Stimulated activated CD8-positive, alpha-beta memory T cell treated with anti-CD3 and anti-CD28 coated beads, Interleukin-12 subunit alpha, Interleukin-12 subunit beta, amount 100 ng/mL, for 4 hours (primary cell): ENCODE measurements at places on chromosomes 2 and 18.

DNA sequence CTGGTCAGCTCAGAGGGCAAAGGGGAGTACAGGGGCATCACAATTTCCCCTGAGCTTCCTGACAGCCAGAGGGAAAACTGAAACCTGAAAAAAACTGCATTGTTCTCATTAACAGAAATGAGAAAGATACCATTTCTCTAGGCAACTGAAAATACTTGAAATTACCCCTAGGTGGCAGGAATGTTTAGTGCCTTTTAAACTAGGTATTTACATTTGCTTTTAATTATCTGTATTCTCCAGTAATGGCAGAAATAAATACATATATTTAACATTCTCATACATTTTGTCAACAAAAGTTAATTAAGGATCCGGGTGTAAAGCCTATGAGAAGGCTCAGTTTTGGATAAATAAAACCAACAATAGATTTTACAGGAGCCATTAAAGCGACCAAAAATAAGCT, 34.5 kb downstream of the RPL31 start:
- no peak for DNase-seq

- DNase-seq = no peak
These were observed 71.1 kb downstream of the DSC3 start for GRCh38 chr18:30971338-30971956.

DNA sequence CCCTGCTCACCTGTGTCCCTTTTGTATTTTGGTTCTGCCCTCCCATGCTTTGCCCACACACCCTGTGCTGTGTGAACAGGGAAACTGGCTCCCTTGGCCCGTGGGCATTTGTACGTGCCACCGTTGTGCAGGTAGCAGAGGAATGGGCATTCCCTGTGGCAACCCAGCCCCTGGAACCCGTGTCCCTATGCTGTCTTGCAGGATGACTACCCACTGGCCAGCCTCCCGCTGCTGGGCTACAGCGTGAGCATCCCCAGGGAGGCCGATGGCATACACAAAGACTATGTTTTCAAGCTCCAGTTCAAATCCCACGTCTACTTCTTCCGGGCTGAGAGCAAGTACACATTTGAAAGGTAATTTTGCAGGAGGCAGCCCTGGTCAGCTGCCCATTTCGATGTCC, 15.3 kb downstream of the STK25 start:
- DNase-seq = no peak

- no peak for DNase-seq
These were observed 27.4 kb downstream of the EVX2 start for GRCh38 chr2:176056406-176056805.

DNA sequence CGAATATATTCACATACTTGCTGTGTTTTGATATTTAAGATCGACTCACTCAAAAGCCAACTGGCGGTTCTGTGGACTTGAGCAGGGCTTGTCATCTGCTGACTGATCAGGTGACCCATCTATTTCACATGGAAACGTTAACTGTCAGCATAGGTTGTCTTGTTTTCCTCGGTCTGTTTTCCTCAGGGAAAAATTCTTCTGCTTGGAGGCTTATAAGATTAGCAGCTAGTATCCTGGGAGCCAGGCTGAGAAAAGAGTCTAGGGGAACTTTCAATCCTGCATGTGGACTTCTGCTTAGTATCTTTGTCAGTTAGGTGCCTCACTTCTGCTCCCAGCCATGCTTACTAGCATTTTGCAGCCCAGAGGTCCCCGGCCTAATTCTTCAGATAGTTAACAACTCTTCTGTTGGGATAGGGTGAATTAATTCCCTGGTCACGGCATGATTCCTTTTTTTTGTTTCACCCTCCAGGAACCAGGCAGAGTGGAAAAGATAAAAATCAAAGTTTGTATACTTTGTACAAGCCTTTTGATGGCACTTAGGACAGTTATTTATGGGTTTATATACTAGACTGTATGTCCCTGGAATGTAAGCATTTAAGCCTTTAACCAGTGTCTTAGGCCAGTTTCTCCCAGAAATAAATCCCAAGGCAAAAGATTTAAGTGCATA, 226.0 kb downstream of the GULP1 start:
- DNase-seq = no peak

GRCh38 chr2:70420143-70420542, 118.3 kb upstream of the FAM136A start:
- no peak for DNase-seq

GRCh38 chr2:235493402-235493774, 455 bp upstream of the AGAP1 start:
- no peak for DNase-seq

- no peak for DNase-seq
These were observed 62.5 kb downstream of the RPIA start for GRCh38 chr2:88753833-88754584.

DNA sequence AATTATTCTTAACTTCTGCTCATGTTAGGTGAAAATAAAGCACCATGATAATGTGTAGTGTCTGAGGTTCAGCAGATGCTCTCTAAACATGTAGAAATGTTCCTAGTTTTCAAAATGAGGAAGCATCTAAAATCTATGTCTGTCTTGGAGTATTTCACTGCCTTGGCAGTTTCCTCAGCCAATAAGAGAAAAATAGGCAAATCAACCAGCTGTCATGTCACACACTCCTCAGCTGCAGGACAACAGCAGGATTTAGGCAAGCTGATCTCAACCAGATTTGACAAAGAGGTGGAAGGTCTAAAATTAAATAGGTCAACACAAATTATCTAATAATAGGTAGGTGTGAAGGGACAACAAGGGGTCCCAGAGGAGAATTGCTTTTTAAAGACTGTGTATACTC, 164.1 kb upstream of the BOD1L2 start:
- no peak for DNase-seq

GRCh38 chr2:869894-870293, 80.8 kb upstream of the SNTG2 start:
- DNase-seq = no peak

DNA sequence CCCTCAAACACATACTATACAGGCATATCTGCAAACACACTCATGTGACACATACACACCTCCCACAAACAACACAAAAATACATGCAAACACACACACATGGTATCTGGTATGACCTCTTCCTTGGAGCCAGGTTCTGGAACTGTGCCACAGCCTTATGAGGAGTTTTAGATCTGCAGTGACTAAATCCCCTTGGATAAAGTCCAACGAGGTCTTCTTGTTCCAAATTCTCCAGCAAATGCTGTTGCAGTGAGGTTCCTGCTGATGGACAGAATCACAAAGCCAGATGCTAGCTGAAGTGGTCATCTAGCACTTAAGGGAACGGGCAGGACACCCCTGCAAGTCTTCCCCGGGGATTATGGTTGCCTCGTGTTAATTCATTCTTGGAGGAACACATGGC, 54.5 kb upstream of the DAPL1 start:
- DNase-seq = no peak

DNA sequence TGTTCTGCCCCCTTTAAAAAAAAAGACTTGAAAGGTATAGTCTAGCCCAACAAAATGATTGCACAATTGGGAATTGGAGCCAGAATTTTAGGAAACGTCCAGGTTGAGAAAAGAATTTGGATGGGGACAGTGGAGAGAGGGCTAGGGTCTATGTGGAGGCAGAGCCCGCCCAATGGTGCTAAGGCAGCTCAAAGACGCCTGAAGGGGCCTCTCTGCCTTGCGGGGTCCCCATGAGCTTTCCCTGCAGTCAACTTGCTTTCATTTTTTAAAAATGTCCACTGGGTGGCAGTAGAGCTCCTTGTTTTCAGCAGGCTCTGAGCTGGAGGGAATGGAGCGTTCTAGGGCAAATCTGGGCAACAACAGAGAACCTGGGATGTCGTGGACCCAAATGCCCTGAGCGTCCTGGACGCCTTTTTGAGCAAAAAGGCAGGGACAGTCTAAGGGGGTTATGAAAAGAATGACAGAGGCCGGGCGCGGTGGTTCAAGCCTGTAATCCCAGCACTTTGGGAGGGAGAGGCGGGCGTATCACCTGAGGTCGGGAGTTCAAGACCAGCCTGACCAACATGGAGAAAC, 40.2 kb upstream of the ITM2C start:
- DNase-seq = peak; percentile 14

DNA sequence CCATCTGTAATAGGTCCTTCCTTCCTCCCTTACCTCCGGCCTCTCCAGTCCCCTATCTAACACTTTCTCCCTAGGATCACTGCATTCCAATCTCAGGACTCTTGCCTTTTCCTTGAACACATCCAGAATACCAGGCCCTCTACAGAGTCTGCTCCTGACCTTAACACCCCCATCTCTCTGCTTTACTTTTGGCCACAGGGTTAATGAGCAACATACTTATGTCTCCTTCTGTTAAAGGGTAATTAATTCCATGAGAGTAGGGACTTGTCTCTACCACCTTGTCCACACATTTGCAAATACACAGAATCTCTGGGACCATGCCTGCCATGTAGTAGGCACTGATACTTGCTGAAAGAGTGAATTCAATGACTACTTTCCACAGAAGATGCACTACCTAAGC, 94.9 kb downstream of the COBLL1 start:
- no peak for DNase-seq

GRCh38 chr2:38789691-38790090, 11.7 kb downstream of the GEMIN6 start:
- no peak for DNase-seq

GRCh38 chr2:219475697-219476651, 22.7 kb upstream of the GMPPA start:
- DNase-seq = no peak

DNA sequence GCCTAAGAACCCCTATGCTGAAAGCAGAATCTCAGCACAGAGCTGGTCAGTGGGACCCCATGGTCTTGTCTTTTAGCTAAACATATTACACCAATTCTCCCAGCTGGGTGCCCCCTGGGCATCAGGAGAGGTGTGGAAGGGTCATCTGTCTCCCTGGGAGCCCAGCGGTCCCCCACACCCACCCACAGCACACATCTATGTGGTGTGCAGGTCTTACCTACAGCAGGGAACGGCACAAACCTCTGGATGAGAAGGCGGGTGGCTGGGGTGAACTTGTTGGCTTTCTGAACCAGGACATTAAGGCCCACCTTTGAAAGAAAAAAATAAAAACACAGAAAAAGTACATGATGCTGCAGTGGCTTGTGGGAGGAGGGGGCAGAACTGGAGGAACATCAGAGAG, 70.7 kb downstream of the EMX1 start:
- DNase-seq = no peak

GRCh38 chr2:189379731-189380261, 61.5 kb upstream of the WDR75 start:
- DNase-seq = no peak

DNA sequence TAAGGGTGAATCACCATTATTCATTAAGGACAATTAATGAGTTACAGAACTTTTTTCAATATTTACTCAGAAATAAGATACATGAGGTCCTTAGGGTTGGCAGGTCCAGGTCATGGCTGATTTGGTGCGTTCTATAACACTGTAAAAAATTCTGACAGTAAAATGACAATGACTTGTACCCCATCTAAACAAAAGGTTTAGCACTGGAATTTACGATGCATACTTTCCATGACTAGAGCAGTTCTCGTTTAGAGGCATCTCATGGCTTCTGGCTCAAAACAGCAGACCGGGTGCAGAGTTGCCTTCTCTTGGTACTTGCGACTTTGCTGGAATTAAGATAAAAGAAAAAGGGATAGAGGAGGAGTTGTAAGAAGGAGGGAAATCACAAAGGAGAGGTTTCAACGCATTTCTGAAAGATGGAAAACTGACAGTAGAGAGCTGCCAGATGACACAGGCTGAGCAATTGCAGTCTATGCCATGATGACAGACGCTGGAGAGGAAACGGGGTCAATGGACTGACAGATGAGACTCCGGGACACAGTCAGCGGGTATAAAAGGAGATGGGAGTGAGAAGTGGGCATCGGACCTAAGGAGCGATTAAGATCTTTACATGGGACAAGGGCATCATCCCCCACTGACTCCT, 4.1 kb upstream of the CYS1 start:
- no peak for DNase-seq

DNA sequence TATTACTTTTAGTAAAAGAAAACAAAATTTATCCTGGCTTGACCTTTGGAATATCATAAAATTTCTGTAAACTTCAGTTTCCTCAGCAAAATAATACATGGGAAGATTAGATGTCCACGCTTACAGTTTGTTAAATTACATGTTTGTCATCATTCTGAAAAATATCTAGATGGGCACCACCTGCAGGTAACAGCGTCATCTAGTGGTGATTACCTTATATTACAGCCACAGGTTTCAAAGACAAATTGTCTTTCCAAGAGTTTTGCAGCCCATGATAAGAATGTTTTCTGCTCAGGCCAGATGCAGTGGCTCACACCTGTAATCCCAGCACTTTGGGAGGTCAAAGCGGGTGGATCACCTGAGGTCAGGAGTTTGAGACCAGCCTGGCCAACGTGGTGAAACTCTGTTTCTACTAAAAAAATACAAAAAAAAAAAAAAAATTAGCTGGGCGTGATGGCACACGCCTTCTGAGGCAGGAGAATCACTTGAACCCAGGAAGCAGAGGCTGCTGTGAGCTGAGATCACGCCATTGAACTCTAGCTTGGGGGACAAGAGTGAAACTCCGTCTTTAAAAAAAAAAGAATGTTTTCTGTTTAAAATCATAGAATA, 96.3 kb upstream of the RASGRP3 start:
- no peak for DNase-seq

DNA sequence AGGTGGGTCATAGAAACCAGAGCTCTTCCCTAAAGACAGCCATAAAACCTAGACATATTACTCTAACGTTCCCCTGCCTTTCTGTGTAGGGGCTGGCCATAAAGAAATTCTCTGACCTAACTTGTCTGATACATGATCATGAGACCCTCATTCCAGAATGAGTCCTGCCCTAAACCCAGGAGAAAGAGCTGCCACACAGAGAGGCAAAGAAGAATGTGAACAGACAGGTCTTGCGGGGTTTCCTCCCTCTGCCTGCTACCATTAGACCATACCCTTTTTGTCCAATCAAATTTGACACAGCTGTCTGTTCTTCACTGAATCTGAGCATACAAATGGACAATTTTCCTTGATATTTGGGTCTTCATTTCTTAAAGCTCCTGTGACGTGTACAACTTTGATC, 198.8 kb upstream of the LHCGR start:
- no peak for DNase-seq

DNA sequence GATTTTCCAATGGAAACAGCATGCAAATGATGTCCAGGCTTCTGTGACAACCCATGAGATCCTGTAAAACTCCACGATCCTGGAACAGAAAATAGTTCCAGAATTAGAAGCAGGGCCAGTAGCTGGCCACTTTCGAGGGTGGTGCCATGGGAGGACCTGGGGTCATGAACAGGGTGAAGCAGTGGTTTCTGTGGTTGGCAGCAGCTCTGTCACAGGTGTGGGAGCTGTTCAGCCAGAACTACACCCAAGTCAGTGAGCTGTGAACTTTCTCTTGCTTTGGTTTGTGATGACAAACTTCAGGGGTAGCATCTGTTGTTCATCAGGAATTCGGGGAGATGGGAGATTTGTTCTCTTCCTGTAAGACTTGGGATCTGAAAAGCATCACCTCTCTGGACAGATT, 314.4 kb upstream of the NT5C1B start:
- DNase-seq = no peak

DNA sequence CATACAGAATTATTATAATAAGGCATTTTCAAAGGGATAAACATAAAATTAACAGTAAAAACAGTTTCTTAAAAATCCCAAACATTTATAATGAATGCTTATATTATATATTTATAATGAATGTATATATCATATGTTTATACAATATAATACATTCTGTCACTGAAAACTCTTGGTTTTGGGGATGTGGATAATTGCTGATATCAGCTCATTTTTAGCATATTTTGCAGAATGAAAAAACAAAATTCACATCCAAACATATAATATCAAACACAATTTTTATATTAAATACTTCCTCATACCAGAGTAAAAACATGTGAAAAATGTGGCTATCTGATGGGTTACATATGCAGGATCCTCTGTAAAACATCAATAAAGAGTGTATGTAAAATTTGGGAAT, 202.7 kb upstream of the KLHL14 start:
- DNase-seq = no peak
